ENCODE measurements at places on chromosomes 4 and X.

- DNase-seq, result peak; percentile 24
These were observed 231.2 kb downstream of the FRAS1 start for GRCh38 chr4:78288327-78288726.

GRCh38 chrX:108426262-108426661 is 12.0 kb downstream of the COL4A6 start:
- no peak for DNase-seq

- DNase-seq, result no peak
These were observed 46.1 kb downstream of the DCX start for GRCh38 chrX:111365770-111366325.

DNA sequence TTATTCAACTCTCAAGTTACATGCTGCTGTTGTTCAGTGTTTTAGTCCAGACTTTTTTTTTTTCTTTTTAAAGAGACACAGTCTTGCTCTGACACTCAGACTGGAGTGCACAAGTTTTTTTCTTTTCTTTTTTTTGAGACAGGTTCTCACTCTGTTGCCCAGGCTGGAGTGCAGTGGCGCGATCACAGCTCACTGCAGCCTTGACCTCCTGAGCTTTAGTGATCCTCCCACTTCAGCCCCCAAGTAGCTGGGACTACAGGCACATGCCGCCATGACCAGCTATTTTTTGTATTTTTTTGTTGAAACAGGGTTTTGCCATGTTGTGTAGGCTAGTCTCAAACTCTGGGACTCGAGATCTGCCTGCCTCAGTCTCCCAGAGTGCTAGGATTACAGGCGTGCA is 11.9 kb downstream of the ADD1 start:
- no peak for DNase-seq

GRCh38 chr4:80195441-80196140 is 1.7 kb upstream of the PRDM8 start:
- DNase-seq, result no peak

DNA sequence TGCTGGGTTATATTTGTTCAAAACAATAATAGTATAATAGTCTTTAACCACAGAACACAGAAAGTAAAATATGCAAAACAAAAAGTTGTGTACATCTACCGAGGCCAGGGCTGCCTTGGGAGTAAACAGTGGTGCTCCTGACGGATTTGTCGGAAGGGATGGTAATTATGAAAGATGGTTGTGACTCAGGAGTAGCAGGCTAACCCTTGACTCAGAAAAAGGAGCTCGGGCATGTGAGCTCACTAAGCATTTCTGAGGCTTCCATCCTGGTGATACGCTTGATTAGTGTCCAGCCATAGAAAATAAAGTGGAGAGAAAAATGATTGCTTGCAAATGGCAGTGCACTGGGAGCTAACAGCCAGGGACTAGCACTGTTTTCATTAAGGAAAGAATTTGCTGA is 53.2 kb upstream of the SPANXB1 start:
- DNase-seq, result peak; percentile 36

GRCh38 chr4:94567811-94568210 is 116.1 kb downstream of the PDLIM5 start:
- no peak for DNase-seq

DNA sequence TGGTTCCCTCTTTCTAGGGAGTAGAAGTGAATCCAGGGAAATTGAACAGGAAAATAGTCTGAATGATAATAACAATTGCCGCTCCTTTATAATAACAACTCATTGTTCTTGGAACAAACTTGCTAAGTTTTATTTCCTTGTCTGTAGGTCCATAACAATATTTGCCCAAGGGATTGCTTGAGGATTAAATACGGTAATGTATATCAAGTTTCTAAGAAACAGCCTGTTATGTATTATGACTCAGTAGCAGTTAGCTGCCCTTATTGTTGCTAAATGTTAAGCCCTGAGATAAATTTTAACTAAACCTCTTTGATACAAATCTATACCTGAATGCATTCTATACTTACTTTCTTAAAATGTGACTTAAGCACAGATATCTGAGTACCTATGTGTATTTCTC is 215.9 kb upstream of the AADAT start:
- no peak for DNase-seq

DNA sequence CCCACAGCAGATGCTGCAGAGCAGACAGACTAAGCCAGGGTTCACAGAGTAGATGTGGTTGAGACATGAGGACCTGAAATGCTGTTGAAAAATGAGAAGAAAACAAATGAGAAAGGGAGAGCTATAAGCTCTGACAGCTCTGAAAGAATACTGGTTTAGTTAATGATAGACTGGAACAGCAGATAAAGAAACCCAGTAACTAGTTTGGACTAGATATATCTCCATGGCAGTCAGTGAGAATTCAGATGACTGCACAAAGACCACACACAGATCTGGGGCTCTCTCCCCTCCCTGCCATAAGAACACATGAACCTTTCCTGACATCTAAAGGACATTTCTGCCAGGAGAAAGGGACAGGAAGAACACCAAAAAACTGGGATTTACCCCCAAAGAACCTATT is 8.2 kb downstream of the NAA11 start:
- DNase-seq, result no peak

DNA sequence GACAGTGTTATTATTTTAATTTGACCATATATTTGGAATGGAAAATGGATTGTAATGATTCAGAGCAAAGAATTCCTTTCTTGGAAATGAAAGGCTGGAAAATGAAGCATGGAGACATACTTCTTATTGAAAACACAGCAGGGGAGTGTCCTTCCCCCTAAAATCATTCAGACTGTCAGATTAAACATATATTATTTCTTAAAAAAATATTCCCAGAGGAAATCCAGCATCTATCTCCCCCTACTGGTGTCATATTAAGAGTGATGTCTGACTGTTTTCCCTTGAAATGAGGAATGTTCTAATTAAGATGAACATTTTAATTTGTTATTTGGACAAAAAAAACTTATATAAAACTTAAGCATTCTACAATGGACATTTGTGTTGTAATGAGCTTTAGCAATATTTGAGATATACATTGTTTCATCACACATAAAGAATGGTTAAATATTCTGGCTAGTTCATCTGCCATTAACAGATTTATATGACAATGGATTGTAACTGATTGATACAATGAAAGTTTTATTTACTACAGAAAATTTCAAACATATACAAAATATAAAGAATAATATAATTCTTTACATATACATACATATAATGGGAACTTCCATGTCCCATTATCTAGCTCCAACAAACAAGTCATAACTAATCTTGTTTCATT is 264.6 kb downstream of the SPRY1 start:
- DNase-seq, result peak; percentile 33

DNA sequence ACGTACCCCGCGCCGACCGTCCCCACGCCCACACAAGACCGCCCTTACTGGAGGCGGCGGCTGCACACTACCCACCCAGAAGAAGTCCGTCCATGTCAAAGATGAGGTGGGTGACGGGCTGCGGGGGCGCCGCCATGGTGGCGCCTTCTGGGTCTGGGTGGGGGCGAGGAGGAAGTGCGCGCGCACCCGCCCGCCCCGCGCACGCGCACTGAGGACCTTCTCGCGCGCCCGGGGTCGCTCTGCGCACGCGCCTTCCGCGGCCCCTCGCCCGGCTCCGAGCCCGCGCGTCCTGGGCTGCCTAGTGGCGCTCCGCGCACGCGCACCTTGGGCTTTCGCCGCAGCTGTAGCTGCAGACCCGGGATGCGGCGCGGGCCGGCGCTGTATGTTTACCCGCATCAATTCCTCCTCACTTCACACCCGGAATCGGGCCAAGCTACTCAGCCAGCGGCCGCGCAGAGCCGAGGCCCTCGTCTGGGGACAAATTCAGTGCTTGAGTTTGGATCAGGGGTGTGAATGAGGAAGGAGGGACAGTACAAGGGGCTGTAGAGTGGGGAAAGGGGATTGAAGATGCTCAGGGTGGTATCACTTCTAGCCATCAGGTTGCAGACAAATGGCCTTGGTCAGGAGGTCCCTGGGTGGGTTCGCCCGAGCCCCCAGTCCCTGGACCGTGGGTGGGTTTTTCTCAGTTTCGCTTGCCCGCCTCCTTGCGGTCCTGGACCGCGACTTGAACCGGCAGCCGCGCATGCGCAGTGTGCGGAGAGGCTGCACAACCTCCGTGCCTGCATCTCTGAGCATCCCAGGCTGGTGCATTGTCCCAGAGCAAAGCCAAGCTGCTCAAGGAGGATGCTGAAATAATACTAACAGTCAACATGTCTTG is at the start of gene PUDP:
TSS of gene PUDP (minus strand) at position 176 of the 877 bp plus-strand sequence. CDS start at position 136, 40 bp downstream.
- peak; percentile 71 for DNase-seq

DNA sequence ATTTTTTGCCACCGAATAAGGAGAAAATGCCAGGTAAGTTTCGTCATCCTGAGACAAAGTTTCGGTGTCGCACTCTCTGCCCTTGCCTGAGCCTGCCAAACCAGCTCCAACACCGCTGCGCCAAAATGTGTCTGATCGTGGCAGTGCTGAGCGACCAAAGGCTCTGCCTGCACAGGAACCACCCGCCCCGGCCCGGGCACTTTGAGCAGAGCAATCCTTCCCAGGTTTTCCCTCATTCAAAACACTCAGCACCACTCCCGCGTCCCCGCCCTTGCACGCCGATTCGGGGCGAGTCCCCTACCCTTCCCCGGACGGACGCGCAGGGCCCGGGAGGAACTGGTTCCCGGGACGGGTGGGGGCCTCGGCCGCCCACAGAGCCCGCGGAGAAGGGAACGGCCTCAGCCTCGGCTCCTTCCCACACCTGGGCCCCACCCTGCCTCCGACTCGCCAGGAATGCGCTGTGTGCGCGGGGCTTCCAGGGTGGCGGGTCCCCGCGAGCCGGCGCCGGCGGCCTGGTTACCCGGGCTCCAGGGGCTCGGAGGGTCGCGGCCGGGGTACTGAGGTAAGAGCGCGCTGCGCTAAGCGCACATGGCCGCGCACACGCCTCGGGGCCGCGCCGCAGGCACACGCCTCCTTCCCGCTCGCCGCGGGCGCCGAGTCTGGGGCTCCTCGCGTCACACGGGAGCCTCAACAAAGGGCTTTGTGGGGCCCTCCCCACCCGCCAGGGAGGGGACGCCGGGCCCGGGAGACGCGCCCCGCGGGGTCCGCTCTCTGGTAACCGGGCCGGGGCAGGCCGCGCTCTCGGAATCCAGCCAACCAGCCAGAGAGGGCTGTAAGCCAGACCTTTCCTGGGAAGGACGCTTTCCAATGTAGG is at the start of gene C4orf36:
TSS of gene C4orf36 (minus strand) at position 661 of the 874 bp plus-strand sequence. CDS start 902 bp downstream, outside the sequence.
- DNase-seq, result no peak

DNA sequence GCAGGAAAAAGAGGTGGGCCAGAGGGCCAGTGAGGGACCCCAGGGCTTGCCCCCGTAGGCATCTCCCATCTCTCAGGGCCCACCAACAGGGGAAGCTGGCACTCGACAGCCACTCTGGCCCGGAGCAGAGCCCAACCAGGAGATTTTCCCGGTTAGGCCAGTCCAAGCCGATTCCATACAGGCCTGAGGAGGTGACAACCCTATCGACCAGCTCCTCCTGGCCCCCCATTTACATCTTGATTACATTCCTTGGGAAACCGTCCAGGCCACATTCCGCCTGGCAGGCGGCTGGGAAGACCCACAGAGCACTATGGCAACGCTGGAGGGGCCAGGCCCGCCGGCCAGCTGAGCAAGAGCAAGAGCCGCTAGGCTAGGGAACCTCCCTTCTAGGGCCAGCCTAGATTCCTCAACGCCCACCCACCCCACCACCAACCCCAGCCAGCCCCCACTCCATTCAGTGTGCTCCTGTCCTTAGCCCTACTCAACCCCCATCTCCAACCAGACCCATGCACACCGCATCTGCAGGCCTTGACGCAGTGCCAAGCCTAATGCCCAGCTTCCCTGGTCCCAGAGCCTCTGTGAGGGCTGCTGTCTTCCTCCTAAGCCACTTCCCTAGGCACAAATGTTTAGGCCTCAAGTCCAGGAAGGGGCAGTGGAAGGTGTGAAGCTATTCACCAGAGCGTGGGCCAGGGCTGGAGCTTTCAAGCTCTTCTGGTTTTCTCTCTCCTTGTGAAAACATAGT is 161.2 kb downstream of the EFNB1 start:
- DNase-seq, result peak; percentile 2

- DNase-seq, result peak; percentile 66
These were observed 74.4 kb downstream of the OTC start for GRCh38 chrX:38426785-38427184.

DNA sequence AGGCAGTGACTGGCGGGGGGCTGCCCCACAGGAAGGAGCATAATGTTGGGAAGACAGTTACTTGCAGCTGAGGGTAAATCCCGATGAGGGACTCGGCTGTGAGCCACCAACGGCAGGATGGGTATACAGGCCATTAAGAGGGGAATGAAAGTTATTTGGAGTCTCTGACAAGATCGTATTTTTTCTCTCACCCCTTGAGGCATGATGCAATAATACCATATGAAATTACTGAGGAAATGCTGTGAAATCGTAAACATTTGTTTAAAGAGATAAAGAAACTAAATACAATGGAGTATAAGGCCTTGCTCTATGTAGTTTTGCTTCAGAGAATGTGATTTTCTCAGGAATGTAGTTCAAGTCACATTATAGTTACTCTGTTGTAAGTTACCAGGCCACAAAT is 12.7 kb downstream of the IL1RAPL1 start:
- no peak for DNase-seq

DNA sequence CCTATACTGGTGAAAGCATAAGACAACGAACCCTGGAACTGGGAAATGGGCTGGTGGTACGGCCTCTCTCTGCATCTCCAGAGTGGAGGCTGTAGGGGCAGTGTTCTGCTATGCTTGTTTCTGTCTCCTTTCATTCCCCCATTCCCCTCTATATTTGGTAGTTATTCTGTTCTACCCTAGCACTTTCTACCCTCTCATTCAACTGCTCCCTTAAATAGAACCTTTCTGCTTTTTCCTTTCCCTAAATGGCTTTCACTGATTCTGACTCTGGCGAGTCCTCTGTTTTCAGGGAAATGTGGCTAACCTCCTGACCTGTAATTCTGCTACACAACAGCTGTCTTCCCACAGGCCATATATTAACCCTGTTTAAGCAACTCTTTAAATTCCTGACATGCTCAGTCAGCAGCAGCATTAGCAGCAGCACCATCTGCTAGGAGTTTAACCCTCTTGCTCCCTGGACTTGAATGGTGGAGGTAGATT is 94.2 kb downstream of the CXCL13 start:
- DNase-seq, result peak; percentile 96

DNA sequence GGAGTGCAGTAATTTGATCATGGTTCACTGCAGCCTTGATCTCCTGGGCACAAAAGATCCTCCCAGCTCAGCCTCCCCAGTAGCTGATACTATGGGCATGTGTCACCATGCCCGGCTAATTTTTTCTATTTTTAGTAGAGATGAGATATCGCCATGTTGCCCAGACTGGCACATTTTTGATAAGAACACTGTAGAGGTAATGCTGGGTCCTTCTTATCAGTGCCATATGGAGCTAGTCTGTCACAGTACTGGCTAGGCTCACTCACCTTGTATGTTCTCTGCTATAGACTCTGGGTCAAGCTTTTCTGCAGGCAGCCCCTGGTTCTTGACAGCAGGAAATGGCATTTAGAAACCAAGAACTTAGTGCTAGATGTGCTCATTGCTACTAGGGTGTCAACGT is 53.9 kb downstream of the BCOR start:
- no peak for DNase-seq

GRCh38 chr4:133062851-133063250 is 86.2 kb upstream of the PCDH10 start:
- peak; percentile 46 for DNase-seq

Data from LHCN-M2 (cell line).